ENCODE measurements at places on chromosomes 6 and 20.

DNA sequence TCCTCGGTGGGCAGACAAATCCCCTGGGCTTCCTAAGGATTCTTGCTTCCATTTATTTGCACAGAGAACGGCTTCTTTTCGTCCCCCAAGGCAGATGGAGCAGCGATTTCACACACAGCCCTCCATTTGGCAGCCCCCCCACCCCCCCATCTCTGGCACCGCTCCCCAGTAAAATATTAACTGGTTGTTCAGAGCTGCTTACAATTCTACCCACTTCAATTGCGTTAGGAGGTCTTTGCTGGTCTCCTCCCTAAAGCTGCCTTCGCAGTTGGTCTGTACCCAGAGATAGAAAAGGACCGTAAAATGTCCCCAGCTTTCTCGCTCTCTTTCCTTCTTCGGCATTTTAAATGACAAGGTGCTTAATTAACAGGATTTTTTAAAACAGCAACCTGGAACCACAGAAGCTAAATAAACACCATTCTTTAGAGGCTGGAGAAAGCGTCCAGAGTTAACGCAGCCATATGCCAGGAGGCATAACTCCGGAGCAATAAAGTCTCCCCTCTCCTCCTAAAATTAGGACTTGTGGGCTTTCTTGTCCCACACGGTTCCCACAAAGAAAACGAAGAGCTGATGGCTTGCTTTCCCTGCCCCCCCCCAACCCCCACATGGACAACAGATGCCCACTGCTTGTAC is 1.7 kb upstream of the ZMYND8 start:
- no peak for DNase-seq

- no peak for DNase-seq
Observed at GRCh38 chr6:116102873-116103272, 2.2 kb downstream of the NT5DC1 start.

DNA sequence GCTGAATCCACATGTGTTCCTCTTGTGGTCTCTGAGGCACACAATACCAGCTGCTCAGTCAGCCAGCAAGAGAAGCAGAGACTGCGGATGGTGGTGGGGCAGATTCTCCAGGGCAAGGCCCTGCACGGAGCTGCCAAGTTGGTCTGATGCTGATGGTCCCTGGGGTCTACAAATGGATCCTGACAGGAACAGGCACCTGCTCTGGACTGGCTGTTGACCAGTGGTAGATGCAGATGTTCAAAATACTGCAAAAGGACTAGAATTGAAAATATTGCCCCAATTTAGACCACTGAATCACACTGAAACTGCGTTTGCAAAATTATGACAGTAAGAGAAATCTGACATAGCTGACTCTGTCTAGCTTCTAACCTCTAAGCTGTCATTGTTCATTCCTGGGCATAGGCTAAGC is 29.6 kb upstream of the TUBB2A start:
- no peak for DNase-seq

- no peak for DNase-seq
Observed at GRCh38 chr6:106439459-106439858, 78.9 kb downstream of the CRYBG1 start.

- DNase-seq: no peak
Observed at GRCh38 chr6:29554764-29555163, 4.8 kb downstream of the UBD start.

GRCh38 chr6:8570256-8570920 is 135.0 kb upstream of the SLC35B3 start:
- no peak for DNase-seq

DNA sequence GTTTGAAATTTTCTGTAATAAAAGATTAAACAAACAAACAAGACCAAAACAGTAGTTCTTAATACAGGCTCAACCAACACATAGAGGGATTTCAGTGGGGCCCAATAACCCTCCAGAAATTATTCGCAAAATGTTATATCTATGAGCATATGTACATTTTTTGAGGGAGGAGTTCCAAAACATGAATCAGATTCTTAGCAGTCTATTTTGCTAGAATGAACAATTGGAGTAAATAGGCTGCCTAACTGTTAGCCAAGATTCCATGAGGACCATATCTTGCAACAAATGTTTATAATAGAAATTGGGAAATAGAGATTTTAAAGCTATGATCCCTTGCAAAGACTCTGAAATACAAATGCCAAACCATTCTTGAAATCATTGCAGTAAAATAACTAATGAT is 186.3 kb downstream of the AKAP7 start:
- no peak for DNase-seq

- no peak for DNase-seq
Observed at GRCh38 chr6:152170702-152171667, 363.5 kb downstream of the ESR1 start.

DNA sequence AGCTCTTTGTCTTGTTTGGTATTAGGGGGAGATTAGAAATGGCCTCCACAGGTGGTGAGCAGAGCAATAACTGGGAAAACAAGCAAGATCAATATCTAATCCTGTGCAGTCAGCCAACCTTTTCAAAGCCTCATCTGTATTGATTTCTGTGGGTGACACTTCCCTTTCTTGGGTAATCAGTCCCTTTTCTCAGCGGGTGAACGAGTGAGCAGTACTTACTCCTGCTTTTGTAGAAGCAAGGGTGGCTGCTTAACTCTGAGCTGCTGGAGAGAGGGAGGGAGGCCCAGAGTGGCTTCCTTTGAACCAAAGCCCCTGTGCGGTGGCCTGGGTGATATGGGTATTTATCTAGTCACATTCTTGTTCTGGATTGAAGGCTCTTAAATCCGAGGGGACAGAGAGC is 254.8 kb upstream of the CHD6 start:
- no peak for DNase-seq

- DNase-seq: no peak
Observed at GRCh38 chr20:20261159-20261558, 106.7 kb upstream of the INSM1 start.

DNA sequence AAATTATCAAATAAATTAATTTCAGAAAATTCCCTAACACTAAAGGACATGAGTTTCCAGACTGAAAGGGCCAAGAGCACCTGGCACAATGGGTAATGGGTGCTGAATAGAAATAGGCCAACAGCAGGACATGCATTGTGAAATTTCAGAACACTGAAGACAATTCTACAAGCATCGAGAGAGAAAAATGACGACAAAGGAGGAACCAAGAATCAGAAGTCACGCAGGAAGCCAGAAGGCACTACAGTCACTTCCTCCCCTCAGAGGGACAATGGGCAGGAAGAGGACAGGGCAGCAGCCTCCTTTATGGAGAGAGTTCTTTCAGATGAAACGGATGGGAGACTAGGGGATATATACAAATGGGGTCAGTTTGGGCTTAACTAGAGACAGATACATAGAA is 29.6 kb downstream of the PCNA start:
- DNase-seq: no peak

GRCh38 chr20:40945754-40946450 is 82.7 kb upstream of the TOP1 start:
- DNase-seq: peak; percentile 93
